ENCODE measurements at places on chromosomes 3 and 15.
A peak's percentile ranks its signal among the peaks of the same experiment; 100 is the strongest.

GRCh38 chr3:71584394-71585011 lies 975 bp upstream of the FOXP1 start:
- peaks cover 47% of the 10 kb centered on the region for H3K4me1 ChIP-seq
- H3K36me3 ChIP-seq, result peaks cover 7% of the 10 kb centered on the region
- H3K27me3 ChIP-seq, result no peaks in the 10 kb centered on the region
- peak overlapping the region; percentile 79 for H3K4me3 ChIP-seq
- peak; percentile 42 for DNase-seq
- peak overlapping the region; percentile 88 for H3K27ac ChIP-seq

- H3K27ac ChIP-seq, result no peak overlapping the region
- peaks cover 14% of the 10 kb centered on the region for H3K4me1 ChIP-seq
- H3K27me3 ChIP-seq, result peaks cover 78% of the 10 kb centered on the region
- DNase-seq, result peak; percentile 25
Observed at GRCh38 chr3:45225465-45226205, 452 bp downstream of the TMEM158 start.

GRCh38 chr3:14389716-14390115 lies 12.7 kb upstream of the SLC6A6 start:
- no peak overlapping the region for H3K27ac ChIP-seq
- no peaks in the 10 kb centered on the region for H3K4me1 ChIP-seq
- DNase-seq, result no peak
- H3K4me3 ChIP-seq, result no peak overlapping the region
- no peaks in the 10 kb centered on the region for H3K36me3 ChIP-seq

GRCh38 chr3:103421460-103421859 lies 986.6 kb downstream of the ZPLD1 start:
- no peak overlapping the region for H3K27ac ChIP-seq
- H3K27me3 ChIP-seq, result no peaks in the 10 kb centered on the region
- no peaks in the 10 kb centered on the region for H3K4me1 ChIP-seq
- H3K4me3 ChIP-seq, result no peak overlapping the region
- DNase-seq, result no peak
- H3K36me3 ChIP-seq, result no peaks in the 10 kb centered on the region

DNA sequence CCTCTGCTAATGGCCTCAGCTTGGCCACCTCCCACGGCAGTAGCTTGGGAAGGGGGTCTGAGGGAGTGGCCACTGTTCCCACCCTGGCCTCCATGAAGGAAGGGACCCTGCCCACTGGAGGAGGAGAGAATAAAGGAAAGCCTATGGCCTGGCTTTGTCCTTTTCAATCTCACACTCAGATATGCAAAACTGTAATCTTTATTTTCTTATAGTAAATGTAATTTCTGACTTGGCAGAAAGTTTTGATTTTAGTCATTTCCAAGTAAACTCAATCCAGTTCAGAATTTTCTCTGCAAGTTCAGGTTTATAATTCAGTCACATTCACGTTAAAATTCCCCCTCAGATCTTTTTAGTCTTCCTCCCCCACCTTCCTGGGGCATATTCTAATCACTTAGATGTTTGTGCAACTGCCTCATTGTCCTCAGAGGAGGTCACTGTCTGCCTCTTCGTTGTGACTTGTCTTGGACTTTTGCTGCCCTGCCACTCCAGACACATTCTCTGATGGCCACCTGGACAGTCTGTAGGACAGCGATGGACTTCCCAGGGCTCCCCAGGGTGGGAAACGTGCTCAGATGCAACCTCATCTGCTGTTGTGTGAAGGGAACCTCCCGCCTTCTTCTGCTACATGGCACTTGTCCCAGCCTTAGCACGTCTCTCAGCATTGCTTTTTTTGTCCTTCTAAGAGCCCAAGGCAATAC lies 222.8 kb upstream of the TBL1XR1 start:
- H3K27me3 ChIP-seq, result no peaks in the 10 kb centered on the region
- H3K4me3 ChIP-seq, result no peak overlapping the region
- H3K36me3 ChIP-seq, result no peaks in the 10 kb centered on the region
- peak overlapping the region; percentile 60 for H3K27ac ChIP-seq
- no peak for DNase-seq

DNA sequence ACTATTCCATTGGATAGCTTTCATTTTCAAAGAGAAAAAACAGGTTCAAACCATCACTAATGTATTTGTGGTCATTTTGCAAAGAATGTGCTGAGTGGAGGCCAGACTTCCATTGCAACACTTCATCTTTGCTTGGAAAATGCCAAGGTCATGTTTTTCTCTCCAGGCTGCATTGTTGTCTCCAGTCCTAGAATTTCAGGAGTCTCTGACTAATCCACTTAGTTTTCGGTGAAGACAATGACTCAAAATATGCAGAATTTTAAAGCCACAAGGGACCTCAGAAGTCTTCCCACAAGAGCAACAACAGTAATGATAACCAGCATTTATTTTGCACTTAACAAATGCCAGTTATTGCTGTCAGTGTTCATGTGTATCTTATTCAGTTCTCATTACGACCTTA lies 277.0 kb downstream of the RYR3 start:
- H3K27ac ChIP-seq, result no peak overlapping the region
- H3K4me3 ChIP-seq, result no peak overlapping the region
- no peaks in the 10 kb centered on the region for H3K27me3 ChIP-seq
- no peaks in the 10 kb centered on the region for H3K4me1 ChIP-seq

DNA sequence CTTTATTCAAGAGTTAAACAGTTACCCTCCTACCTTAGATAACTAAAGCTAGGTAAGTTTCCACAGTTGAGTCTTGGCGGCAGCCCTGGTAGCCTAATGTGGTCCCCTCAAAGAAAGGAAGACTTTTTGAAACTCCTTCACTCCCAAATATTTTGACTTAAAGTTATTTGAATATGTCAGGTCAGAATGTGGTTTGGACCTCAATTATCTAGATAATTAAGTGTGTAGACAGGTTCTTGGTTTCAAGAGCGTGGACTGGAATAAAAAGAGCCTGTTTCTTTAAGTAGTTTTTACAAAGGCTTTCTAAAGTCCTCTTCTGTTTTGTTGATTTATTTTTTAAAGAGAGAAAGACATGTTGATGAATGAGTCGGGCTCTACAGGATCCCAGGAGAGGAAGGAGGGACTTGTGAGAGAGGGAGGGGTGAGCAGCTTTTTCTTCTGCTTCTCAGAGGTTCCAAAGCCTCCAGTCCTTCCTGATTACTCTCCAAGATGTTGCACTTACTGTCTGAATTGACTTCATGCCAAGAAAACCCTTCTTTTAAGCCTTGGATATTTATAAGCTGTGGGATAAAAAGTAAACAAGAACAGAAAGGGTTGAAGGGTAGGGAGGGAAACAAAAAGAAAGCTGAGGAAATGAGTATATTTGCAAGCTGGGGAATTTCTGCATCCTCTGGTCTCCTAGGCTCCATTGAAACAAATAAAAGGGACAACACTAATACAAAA lies 457.4 kb downstream of the IGSF11 start:
- no peaks in the 10 kb centered on the region for H3K4me1 ChIP-seq
- no peak overlapping the region for H3K4me3 ChIP-seq
- H3K27ac ChIP-seq, result no peak overlapping the region
- H3K36me3 ChIP-seq, result no peaks in the 10 kb centered on the region
- no peak for DNase-seq

DNA sequence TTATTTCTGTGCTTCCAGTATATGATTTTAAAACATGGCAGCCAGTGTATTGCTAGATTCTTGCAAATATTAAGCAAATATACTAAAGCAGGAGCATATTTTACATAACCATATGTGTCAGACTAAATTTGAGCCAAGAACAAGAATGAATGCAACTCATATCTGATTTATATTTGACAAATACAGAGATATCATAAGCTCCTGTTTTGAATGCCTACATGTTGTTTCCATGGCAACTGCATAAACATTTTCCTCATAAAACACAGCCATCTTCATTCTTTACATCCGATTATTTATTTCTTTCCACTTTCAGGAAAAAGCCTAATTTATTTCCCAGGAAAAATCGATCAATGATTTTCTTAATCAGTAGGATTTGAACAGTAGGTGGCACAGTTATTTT lies 172.2 kb upstream of the TSPAN3 start:
- H3K4me3 ChIP-seq, result no peak overlapping the region
- no peaks in the 10 kb centered on the region for H3K36me3 ChIP-seq
- no peaks in the 10 kb centered on the region for H3K27me3 ChIP-seq

- H3K27ac ChIP-seq, result peak overlapping the region; percentile 97
- peaks cover 46% of the 10 kb centered on the region for H3K36me3 ChIP-seq
- DNase-seq, result no peak
- H3K27me3 ChIP-seq, result peaks cover 24% of the 10 kb centered on the region
Observed at GRCh38 chr3:53892286-53892637, 603 bp upstream of the SELENOK start.

- no peak for DNase-seq
- peak overlapping the region; percentile 38 for H3K4me3 ChIP-seq
- no peaks in the 10 kb centered on the region for H3K36me3 ChIP-seq
- H3K27me3 ChIP-seq, result no peaks in the 10 kb centered on the region
- H3K4me1 ChIP-seq, result peaks cover 13% of the 10 kb centered on the region
- peak overlapping the region; percentile 82 for H3K27ac ChIP-seq
Observed at GRCh38 chr3:32577581-32578556, 7.2 kb upstream of the DYNC1LI1 start.
